ENCODE measurements at places on chromosomes 6 and 20.
A peak's percentile ranks its signal among the peaks of the same experiment; 100 is the strongest.

- peak; percentile 22 for DNase-seq
These were observed 95.0 kb upstream of the IFNGR1 start for GRCh38 chr6:137313928-137314855.

DNA sequence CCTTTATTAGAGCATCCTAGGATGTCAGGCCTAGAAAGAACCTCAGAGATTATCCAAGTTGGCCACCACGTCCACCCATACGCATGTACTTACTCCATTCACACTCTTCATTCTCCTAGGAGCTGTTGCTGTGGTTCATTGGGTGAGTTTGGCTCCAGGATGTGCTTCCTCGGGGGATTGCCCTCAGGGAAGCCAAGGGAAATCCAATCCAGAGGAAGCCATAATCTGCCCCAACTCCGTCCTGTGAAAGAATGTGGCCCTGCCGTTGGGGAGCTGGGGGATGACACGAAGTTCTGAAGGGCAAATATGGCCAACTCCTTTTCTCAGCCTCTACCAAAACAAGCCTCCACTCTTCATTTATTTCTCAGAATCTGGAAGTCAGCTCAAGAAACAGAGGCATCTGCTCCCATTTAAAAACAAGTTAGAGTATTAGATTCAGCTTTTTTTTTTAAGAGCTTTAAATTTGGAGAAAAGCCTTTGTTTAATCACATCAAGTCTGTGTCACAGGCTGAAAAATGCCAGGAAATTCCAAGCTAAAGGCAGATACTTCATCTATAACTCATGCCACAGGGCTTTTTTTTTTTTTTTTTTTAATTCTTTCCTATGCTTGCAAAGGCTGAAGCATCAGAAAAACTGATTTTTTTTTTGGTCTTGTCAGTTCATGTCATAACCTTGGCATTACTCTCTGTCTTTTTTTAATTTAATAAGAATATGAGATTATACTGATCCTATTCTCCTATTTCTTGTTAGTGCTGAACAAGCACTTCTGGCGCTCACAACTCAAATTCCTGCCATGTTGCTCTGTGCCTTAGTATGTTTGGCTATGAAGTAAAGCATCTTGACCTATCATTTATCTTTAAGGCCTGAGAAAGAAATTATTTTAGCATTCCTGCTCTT, 480.9 kb upstream of the MARCKS start:
- DNase-seq = peak; percentile 82

- no peak for DNase-seq
These were observed 45.8 kb downstream of the TNFAIP3 start for GRCh38 chr6:137912813-137913212.

GRCh38 chr6:147298461-147298860, 94.2 kb downstream of the STXBP5 start:
- DNase-seq = no peak

DNA sequence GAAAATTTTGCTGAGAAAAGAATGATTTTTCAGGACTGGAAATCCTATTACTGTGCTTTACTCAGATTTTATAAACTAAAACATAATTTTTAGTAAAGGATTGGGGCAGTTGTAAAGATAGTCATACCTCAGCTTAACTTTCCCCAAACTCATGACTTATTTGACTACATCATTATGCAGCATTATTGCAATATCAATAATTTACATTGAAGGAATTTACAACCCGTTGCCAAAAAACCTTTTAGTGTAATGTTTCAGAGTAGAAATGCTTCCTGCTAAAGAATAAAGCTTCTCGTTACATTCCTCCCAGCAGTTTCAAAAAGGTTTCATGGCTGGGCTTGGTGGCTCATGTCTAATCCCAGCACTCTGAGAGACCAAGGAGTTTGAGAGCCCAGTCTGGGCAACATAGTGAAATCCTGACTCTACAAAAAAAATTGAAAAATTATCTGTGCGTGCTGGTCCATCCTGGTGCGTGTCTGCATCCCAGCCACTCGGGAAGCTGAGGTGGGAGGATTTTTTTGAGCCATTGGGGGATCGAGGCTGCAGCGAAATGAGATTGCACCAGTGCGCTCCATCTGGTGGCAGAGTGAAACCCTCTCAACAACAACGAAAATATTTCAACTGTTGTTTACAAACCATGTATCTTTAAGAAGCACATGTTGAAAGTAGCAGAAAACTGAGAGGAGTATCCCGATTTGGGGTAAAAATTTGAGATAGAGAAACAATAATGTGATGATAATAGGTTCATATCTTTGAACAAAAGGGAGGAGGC, 4.4 kb downstream of the AMD1 start:
- DNase-seq = no peak

DNA sequence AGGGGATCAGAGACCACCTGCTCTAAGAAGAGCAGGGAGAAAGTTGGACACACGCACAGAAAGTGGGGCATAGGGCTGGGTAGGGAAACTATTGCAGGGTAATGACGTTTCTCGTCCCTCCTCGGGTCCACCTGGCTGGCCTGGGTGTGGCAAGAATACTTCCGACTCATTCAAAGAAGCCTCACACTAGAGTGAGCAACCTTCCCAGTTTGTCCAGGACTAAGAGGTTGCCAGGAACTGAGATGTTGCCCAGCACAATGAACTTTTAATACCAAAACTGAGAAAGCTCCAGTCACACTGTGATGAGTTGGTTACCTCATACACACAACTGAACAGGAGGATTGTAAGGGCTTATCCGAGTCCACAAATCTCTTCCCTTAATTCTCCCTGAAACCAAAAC, 74.5 kb upstream of the ADGRF1 start:
- DNase-seq = no peak

- no peak for DNase-seq
These were observed 41.9 kb downstream of the ELOVL2 start for GRCh38 chr6:11002176-11002575.

All from GM04504 (cell line).